RWPE2 (cell line): ENCODE measurements at places on chromosomes 6 and 20.

- no peaks in the 10 kb centered on the region; the same call in 1 of the 2 replicates for H3K36me3 ChIP-seq
- DNase-seq, result no peak
- H3K27ac ChIP-seq, result peak overlapping the region; percentile 88
- H3K27me3 ChIP-seq, result no peaks in the 10 kb centered on the region
- H3K4me3 ChIP-seq, result peak overlapping the region; percentile 50
These were observed 71.5 kb downstream of the HFE start for GRCh38 chr6:26158581-26159356.

DNA sequence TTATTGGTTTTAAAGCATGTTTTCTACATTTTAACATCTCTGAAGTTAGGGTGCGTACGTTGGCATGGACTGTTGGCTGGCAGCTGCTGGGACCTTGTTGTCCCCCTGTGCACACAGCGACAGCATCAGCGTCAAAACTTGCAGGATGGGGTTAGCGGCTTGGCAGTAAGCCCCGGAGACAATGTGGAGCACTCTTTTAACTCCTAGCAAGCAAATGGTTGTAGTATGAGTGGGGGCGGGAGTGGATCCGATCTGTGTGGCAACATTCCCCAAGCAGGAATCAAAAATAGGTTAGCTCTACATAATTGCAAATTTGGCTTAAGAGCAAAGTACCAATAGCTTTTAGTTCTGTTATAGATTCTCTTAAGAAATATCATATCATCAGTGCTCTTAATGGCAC, 70.1 kb downstream of the NRN1 start:
- no peaks in the 10 kb centered on the region for H3K36me3 ChIP-seq
- H3K27ac ChIP-seq, result no peak overlapping the region
- DNase-seq, result no peak
- H3K4me3 ChIP-seq, result no peak overlapping the region
- H3K4me1 ChIP-seq, result no peaks in the 10 kb centered on the region
- peaks cover 11% of the 10 kb centered on the region for H3K27me3 ChIP-seq

DNA sequence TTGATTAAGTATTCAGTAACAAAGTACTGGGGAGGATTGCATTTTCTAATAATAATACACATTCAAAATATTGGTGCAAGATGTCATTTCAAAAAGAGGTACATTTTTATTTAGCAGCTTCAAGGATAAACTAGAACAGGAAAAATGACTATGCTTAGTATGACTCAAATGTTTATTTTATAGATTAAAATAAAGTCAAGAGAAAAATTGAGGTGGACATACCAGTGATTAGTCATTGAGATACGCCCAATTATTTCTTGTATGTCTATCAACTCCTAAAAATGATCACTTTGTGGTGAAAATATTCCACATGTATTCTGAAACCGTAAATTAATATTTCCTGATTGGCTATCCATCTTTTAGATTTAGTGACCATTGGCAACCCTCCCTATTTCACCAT, 96.7 kb downstream of the PHF3 start:
- peak overlapping the region; percentile 34 for H3K27ac ChIP-seq
- no peaks in the 10 kb centered on the region for H3K27me3 ChIP-seq
- DNase-seq, result no peak
- peaks cover 24% of the 10 kb centered on the region for H3K4me1 ChIP-seq
- H3K4me3 ChIP-seq, result no peak overlapping the region
- no peaks in the 10 kb centered on the region for H3K36me3 ChIP-seq

DNA sequence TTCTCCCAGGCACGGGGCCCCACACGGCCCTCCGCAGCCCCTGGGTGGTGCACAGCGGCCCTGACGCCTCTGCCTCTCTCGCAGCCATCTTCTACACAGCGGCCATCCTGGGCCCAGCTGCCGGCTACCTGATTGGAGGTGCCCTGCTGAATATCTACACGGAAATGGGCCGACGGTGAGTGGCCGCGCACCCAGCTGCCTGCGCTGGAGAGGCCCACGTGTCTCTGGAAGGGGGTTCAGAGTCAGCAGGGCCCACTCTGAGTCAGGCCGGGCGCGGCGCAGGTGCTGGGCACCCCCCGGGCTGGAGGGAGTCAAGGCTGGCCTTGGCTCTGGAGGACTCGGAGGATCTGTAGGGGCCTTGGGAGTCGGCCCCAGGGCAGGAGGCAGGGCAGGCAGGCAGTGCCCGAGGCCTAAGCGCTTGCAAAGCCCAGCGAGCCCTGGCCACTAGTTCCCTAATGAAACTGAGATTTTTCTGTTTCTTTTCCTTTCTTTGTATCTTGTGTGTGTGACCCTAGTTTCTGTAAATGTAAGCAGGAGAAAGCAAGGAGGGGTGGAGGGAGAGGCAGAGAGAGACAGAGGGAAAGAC, 16.4 kb downstream of the SLCO4A1 start:
- peaks cover 5% of the 10 kb centered on the region for H3K36me3 ChIP-seq
- no peaks in the 10 kb centered on the region for H3K27me3 ChIP-seq
- no peak overlapping the region for H3K27ac ChIP-seq
- peaks cover 32% of the 10 kb centered on the region for H3K4me1 ChIP-seq
- no peak overlapping the region for H3K4me3 ChIP-seq
- DNase-seq, result no peak

- DNase-seq, result peak; percentile 84
- peaks cover 59% of the 10 kb centered on the region for H3K36me3 ChIP-seq
- H3K4me1 ChIP-seq, result no peaks in the 10 kb centered on the region
- no peak overlapping the region for H3K4me3 ChIP-seq
- H3K27ac ChIP-seq, result no peak overlapping the region
These were observed 5.9 kb downstream of the ZNF512B start for GRCh38 chr20:63963784-63964301.

GRCh38 chr20:44258226-44258890, 11.2 kb downstream of the GDAP1L1 start:
- no peak overlapping the region for H3K4me3 ChIP-seq
- H3K4me1 ChIP-seq, result no peaks in the 10 kb centered on the region
- no peak overlapping the region for H3K27ac ChIP-seq
- H3K36me3 ChIP-seq, result no peaks in the 10 kb centered on the region

- no peaks in the 10 kb centered on the region for H3K27me3 ChIP-seq
- no peaks in the 10 kb centered on the region for H3K36me3 ChIP-seq
- H3K4me3 ChIP-seq, result no peak overlapping the region
- H3K4me1 ChIP-seq, result no peaks in the 10 kb centered on the region
- no peak overlapping the region for H3K27ac ChIP-seq
These were observed 80.5 kb downstream of the SMPDL3A start for GRCh38 chr6:122869437-122870024.

GRCh38 chr6:21128601-21129000, 464.9 kb upstream of the SOX4 start:
- H3K27me3 ChIP-seq, result no peaks in the 10 kb centered on the region
- H3K4me1 ChIP-seq, result no peaks in the 10 kb centered on the region
- no peak overlapping the region for H3K27ac ChIP-seq
- no peak for DNase-seq
- no peaks in the 10 kb centered on the region for H3K36me3 ChIP-seq

GRCh38 chr6:30749554-30750378, 5.4 kb upstream of the IER3 start:
- peak; percentile 88 for DNase-seq
- no peaks in the 10 kb centered on the region for H3K27me3 ChIP-seq
- no peaks in the 10 kb centered on the region for H3K36me3 ChIP-seq

DNA sequence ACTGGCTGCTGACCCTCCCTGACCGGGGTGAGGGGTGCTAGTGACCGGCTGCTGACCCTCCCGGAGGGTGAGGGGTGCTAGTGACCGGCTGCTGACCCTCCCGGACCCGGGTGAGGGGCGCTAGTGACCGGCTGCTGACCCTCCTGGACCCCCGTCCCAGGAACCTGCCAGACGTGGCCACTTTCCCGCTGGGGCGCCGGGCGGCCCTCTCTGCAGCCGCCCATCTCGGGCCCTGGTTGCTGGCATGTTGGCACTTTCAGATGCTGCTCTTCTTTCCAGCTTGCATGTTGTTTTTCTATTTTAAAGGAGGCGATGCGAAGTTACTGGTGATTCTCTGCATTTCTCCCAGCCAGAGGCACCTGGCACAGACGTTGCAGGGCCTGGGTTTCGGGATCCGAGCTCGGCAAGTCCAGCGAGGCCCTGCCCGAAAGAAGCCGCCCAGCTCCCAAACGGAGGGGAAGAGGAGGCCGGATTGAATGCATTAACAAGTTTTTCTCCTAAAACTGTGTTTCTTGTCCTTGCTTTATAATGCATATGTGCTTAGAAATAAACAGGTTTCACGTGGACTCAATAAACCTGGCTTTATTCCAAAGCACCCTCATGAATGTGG, 34.4 kb downstream of the FRMD1 start:
- DNase-seq, result no peak
- no peaks in the 10 kb centered on the region for H3K4me1 ChIP-seq
- no peaks in the 10 kb centered on the region for H3K36me3 ChIP-seq
- no peak overlapping the region for H3K27ac ChIP-seq

DNA sequence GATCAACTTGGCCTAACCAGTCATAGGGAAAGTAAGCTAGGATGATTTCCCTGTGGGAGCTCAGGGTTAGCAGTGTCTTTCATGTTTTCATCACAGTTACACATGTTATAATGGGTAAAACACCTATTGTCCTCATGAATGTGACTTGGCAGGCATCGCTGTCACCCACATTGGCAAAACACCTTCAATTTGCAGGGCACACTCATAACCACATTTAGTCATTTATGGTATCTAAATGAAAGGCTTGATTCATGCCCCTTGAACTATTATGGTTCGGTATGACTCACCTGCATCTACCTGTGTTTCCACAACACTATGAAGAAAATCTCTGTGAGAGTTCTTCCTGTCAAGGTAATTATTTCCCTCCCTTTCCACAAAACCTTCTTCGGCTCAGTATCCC, 49.2 kb downstream of the FRK start:
- DNase-seq, result no peak
- H3K36me3 ChIP-seq, result no peaks in the 10 kb centered on the region
- peak overlapping the region; percentile 75 for H3K27ac ChIP-seq
- H3K27me3 ChIP-seq, result no peaks in the 10 kb centered on the region
- H3K4me3 ChIP-seq, result no peak overlapping the region
- peaks cover 41% of the 10 kb centered on the region for H3K4me1 ChIP-seq

- H3K4me3 ChIP-seq, result no peak overlapping the region
- DNase-seq, result no peak
- H3K4me1 ChIP-seq, result no peaks in the 10 kb centered on the region
These were observed 5.4 kb downstream of the ADGRB3 start for GRCh38 chr6:68640491-68640835.

DNA sequence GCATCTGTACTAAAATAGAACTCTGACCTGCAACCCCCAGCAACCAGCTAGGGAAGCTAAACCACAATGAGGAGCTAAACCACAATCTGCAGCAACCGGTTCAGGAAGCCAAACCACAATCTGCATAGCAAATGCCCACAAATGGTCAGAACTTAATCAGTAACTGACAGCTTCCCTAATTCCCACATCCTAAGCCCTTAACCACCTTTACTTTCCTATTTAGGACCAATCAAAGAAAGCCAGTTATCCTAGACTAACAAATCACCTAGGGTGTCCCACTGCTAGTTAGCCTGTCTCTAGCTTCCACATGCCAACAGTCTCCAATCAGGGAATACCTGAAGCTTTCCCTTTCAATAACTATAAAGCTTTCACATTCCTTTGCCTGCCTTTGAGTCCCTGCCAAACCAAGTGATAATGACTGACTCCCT, 424.6 kb upstream of the PTCHD4 start:
- H3K4me1 ChIP-seq, result peaks cover 7% of the 10 kb centered on the region
- DNase-seq, result no peak
- H3K36me3 ChIP-seq, result no peaks in the 10 kb centered on the region
- H3K27ac ChIP-seq, result no peak overlapping the region

- no peaks in the 10 kb centered on the region for H3K4me1 ChIP-seq
- H3K27me3 ChIP-seq, result peaks cover 34% of the 10 kb centered on the region
- no peak overlapping the region for H3K4me3 ChIP-seq
- H3K36me3 ChIP-seq, result no peaks in the 10 kb centered on the region
- DNase-seq, result no peak
These were observed 50.7 kb downstream of the CTCFL start for GRCh38 chr20:57474205-57474604.

- no peak overlapping the region for H3K4me3 ChIP-seq
- no peaks in the 10 kb centered on the region for H3K27me3 ChIP-seq
- peaks cover 91% of the 10 kb centered on the region for H3K36me3 ChIP-seq
- no peak overlapping the region for H3K27ac ChIP-seq
- H3K4me1 ChIP-seq, result peaks cover 21% of the 10 kb centered on the region
These were observed 97.2 kb downstream of the MAP3K4 start for GRCh38 chr6:161088676-161089328.

GRCh38 chr20:62858058-62858830, 3.4 kb downstream of the TCFL5 start:
- DNase-seq, result peak; percentile 72
- no peaks in the 10 kb centered on the region for H3K27me3 ChIP-seq
- peaks cover 18% of the 10 kb centered on the region for H3K4me1 ChIP-seq
- H3K36me3 ChIP-seq, result peaks cover 47% of the 10 kb centered on the region

DNA sequence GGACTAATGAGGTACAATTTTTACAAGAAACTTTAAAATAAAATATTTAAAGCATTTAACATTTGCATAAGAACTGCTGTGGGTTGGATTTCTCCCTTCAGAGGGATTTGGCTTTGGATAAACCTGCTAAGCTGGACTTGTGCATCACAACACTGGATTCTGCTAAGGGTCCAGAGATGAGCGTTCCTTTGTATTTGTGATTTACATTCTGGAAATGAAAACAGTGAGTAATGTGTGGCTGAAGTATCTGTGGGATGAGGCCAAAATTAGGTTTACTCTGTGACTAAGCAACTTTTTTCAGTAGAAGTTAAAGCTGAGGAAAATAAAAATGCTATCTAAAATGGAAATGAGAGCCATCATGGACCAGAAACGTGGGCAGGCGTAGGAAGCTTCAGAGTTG, 494.3 kb downstream of the EPM2A start:
- no peaks in the 10 kb centered on the region for H3K27me3 ChIP-seq
- no peaks in the 10 kb centered on the region for H3K36me3 ChIP-seq
